ENCODE measurements at places on chromosomes 12 and 14. TPM values are rescaled to one million over a fixed set of nuclear protein-coding genes. Genes with fewer than 3 reads are reported as not detected.

Gene PEX5
- total RNA-seq, result 42.2 TPM

Gene HOMEZ
- 14.8 TPM for total RNA-seq

DNA sequence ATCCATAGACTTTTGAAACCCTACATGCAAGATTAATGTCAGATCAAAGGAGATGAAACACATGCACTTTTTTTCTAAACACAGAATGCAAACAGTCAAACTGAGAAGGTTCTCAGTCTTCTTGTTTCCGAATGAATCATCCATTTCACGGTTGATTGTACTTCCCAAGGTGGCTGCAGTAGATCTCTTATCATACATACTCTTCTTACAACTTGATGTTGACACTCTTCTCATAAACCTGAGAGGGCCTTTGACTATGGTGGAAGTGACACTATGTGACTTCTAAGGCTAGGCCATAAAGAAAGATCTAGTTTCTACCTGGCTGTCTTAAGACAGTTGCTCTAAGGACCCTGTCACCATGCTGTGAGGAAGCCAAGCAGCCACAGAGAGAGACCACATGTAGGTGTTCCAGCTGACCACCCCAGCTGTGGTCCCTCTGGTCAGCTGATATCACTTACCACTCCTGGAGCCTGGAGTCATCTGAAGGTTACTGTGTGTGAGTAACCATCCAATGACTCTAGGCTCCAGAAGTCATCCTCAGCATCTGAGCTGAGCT lies 67.2 kb upstream of the HMGA2 start:
- no peak overlapping the region for H3K27ac ChIP-seq
- H3K36me3 ChIP-seq, result no peaks in the 10 kb centered on the region
- no peak overlapping the region for H3K4me3 ChIP-seq
- no peaks in the 10 kb centered on the region for H3K4me1 ChIP-seq
- no peak for DNase-seq
- H3K27me3 ChIP-seq, result peaks cover 8% of the 10 kb centered on the region

DNA sequence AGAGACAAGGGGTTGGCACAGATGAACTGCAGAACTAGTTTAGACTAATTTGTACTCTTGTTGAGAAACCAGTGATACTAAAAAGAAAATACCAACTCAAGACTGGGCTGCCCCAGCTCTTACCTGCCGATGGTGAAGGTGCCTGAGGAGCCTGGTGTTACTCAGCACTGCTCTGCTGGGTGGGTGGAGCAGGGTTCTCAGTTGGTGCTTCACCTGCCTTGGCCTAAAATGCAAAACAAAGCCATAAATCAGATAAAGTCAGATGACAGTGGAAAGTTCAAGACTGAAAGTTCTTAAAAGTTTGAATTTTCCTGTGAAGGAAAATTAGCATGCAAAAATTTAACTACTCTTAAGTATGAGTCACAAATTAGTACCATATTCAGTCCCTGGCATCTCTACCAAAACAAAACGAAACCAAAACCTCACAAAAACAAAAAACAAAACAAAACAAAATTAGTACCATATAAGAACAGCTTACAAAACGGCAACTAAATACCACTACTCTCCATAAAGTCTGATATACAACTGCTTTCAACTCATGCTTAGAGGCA lies 21.9 kb downstream of the YBX3 start:
- no peaks in the 10 kb centered on the region for H3K27me3 ChIP-seq
- H3K27ac ChIP-seq, result no peak overlapping the region
- no peak for DNase-seq
